ENCODE measurements at places on chromosomes 7 and 10. TPM values are rescaled to one million over a fixed set of nuclear protein-coding genes. Genes with fewer than 3 reads are reported as not detected.
A peak's percentile ranks its signal among the peaks of the same experiment; 100 is the strongest.

DNA sequence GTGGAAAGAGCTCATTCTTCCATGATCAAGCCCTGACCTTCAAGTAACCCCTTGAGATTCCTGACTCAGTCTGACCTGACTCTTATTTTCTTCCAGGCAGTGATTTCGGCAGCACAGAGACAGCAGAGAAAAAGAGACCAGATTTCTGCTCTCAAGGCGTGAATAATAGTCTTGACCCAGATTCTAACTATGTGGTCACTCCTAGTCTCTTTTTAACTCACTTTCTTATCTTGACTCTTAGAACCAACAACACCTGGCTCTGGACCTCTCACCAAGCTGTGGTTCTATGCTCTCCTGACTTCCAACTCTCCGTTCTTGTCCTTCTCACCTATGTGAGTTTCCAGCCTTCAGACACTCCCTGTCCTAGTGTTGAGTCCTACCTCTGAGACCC lies 36.9 kb upstream of the KDM7A start:
- DNase-seq = no peak

DNA sequence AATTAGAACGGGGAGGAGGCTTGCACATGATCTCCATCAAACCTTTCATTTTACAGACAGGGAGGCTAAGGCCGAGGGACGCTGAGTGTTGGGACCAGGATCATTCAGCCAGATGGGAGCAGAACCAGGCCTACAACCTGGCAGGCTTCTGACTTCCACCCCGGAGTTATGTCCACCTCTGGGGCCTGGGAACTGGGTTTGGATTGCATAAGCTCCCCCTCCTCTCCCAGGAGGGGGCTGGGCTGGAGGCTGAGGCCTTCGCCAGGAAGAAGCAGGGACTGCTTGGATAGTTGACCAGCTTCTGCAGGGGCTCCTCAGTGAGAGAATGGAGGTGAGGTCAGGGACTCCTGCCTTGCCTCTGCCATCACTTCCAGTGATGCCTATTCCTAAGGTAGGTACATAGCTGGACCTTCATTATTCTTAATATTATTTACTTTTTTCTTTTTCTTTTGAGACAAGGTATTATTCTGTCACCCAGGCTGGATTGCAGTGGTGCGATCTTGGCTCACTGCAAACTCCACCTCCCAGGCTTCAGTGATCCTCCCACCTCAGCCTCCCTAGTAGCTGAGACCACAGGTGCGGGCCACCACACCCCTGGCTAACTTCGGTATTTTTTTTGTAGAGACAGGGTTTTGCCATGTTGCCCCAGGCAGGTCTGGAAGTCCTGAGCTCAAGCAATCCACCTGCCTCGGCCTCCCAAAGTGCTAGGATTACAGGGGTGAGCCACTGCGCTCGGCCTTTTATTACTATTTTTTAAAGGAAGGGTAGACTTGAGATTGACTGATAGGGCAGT lies 1.3 kb downstream of the SNX10 start:
- DNase-seq = peak; percentile 5

- DNase-seq = no peak
Observed at GRCh38 chr7:47720141-47720906, 138.4 kb upstream of the TNS3 start.

DNA sequence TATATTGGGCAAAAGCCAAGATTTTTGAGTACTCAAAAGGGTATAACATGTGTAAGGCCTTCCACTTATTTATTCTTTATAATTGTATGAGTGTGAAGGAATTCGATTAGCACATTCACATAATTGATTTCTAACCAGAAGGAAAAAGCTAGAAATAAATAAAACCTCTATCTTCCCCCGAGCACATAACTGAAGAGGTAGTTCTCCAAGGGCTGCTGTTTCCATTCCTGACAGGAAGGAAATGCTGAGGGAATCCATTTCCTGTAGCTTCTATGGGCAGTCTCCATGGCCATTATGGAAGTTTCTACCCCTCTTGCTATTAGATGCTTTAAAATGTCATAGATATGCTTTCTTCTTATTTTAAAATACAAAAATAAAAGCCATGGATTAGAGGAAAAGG lies 70.5 kb upstream of the ABCB5 start:
- DNase-seq = no peak

CDK14 gene
- total RNA-seq = 8.2 TPM

GIMAP7 gene
- not detected for total RNA-seq

Data from PC-3 (cell line).